ENCODE measurements at places on chromosomes 13 and 19.

DNA sequence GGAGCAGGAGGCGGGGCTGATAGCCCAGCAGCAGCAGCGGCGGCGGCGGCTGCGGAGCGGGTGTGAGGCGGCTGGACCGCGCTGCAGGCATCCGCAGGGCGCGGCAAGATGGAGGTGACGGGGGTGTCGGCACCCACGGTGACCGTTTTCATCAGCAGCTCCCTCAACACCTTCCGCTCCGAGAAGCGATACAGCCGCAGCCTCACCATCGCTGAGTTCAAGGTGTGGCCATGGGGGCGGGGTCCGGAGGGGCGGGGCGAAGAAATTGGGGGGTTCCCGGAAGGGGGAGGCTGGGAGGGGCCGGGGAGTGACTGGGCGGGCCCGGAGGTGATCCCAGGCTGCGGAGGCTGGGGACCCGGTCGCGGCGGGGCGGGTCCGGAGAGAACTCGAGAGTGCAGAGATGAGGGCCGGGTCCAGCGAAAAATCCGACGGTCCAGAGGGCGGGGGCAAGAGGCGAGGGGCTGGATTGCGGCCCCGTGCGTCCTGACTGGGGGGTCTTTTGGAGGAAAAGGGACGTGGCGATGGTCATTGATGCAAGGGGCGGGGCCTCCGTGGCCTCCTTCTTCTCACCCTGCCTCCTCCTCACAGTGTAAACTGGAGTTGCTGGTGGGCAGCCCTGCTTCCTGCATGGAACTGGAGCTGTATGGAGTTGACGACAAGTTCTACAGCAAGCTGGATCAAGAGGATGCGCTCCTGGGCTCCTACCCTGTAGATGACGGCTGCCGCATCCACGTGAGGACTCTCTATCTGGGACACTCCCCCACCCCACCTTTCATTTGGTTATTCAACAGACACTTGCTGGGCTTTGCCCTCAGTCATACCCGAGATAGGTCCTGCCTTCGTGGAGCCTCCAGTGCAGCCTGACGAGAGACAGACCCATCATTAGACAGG lies at the start of gene TBCB:
Gene TBCB (plus strand): TSS at position 16 of the 891 bp plus-strand sequence. CDS start 93 bp downstream, at position 109.
- peak; percentile 91 for DNase-seq

DNA sequence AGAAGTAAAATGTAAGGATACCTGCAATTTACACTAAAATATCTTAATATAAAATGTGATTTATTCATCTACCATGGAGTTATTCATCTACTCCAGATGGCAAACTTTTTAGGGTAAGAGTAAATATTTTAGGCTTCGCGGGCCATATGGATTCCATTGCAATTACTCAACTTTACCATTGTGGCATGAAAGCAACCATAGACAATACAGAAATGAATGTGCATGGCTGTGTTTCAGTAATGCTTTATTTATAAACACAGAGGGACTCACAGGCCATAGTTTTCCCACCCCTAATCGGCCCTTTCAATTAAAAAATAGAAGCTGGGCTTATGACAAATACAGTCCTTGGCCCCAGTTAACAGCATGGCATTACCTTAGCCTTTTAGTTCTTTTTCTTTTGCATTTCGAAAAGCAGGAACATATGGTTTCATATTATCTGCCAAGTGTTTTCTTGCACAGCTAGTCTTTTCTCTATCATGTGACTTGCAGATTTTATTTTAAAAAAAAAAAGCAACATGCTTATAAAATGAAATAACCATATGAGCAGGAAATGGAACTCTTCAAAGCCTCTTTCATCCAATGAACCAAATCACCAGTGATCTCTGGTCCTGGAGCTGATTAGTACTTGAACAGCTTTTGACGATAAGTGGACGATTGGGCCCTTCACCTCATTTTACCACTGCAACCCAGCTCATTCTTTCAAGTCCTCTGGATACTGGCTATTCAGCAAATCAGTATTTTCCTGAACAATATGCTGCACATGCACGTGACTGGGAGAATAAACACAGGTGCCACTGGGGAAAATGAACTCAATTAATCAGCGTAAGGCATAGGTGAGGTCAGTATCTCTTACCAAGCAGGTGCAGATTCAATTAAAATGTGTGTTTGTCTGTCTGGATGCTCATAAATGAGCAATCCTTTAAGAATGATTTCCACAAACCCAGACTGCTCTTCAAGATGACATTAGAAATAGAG lies 63.9 kb downstream of the LHFPL6 start:
- no peak for DNase-seq

DNA sequence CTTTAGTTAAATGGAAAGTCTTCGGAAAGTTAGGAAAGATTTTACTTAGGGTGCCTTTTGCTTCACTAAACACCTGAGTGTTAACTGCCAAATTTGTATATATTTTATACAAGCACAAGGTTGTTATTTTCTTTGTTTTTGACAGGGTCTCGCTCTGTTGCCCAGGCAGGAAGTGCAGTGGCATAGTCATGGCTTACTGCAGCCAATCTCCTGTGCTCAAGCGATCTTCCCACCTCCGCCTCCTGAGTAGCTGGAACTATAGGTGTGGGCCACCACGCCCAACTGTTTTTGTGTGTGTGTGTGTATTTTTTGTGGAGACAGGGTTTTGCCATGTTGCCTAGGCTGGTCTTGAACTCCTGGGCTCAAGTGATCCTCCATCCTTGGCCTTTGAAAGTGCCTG lies 16.2 kb downstream of the KCTD4 start:
- no peak for DNase-seq

DNA sequence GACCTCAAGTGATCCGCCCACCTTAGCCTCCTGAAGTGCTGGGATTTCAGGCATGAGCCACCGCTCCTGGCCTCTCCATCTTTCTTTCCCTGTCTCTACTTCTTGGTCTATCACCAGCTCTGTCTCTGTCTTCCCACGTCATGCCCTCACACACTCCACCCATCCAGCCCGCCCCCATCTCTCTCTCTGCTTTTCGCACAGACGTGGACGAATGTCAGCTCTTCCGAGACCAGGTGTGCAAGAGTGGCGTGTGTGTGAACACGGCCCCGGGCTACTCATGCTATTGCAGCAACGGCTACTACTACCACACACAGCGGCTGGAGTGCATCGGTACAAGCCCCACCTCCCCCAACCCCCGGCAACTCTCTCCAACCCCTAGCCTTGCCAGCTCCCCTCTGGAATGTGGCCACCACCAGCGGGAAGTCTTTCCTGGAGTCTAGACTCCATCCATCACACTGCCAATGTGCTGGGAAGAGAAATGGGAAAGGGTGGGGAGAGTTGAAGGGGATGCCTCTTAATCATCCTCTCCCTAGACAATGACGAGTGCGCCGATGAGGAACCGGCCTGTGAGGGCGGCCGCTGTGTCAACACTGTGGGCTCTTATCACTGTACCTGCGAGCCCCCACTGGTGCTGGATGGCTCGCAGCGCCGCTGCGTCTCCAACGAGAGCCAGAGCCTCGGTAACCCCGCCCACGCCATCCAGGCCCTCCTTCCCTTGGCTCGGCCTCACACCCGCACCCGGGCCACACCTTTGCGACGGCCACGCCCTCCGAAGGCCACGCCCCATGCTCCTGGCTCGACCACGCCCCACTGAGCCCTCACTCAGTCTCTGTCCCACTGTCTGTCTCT lies 22.5 kb downstream of the LTBP4 start:
- DNase-seq, result no peak

GRCh38 chr13:99356012-99356261 lies 48.7 kb upstream of the GPR183 start:
- DNase-seq, result no peak

- DNase-seq, result no peak
Measured at GRCh38 chr13:53015971-53016370, 12.6 kb upstream of the OLFM4 start.

- no peak for DNase-seq
Measured at GRCh38 chr19:2454962-2455850, 1.6 kb downstream of the LMNB2 start.

GRCh38 chr13:38685974-38686576 lies 802 bp upstream of the FREM2 start:
- no peak for DNase-seq

DNA sequence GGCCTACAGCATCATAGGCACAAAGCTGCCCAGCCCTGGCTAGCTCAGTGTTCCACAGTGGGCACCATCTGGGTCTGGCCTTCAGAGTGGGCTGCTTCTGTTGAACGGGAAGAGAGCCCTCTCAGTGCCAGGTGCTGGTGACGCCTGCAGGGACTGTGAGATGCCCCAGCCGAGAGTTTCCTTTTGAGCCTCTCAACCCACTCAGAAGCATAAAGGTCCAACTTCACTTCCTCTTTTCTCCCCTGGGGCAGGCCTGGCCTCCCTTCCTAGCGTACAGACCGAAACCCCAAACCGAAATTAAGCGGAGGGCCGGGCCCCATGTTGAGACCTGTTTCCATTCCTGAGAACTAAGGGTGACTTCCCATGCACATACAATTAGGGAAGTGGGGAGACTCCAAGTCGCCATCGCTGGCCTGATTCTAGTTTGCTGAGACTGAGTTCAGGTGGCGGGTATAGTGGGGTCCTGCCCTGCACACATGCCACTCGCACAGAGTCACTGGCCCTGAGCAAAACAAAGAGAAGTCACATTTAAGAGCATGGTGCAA lies 6.9 kb downstream of the RAB8A start:
- DNase-seq, result no peak

GRCh38 chr13:27267596-27267995 lies 3.0 kb upstream of the RASL11A start:
- no peak for DNase-seq

- no peak for DNase-seq
Measured at GRCh38 chr19:33357556-33357955, 16.0 kb upstream of the CEBPG start.

All from activated T-cell treated with anti-CD3 and anti-CD28 coated beads, Interleukin-2, amount 50 U/mL, for 4 hours (primary cell).